ENCODE measurements at places on chromosomes 4 and X. TPM values are rescaled to one million over a fixed set of nuclear protein-coding genes. Genes with fewer than 3 reads are reported as not detected.

FSTL5 gene
- total RNA-seq: not detected

KCNE5 gene
- not detected for total RNA-seq

AFF2 gene
- total RNA-seq: 16.6 TPM

HPGDS gene
- total RNA-seq: 2.8 TPM

TEX13B gene
- total RNA-seq: not detected

TAF7L gene
- total RNA-seq: not detected

FAT4 gene
- total RNA-seq: 53.6 TPM
